CD4-positive, alpha-beta T cell (primary cell): ENCODE measurements at places on chromosomes 3 and 15.

DNA sequence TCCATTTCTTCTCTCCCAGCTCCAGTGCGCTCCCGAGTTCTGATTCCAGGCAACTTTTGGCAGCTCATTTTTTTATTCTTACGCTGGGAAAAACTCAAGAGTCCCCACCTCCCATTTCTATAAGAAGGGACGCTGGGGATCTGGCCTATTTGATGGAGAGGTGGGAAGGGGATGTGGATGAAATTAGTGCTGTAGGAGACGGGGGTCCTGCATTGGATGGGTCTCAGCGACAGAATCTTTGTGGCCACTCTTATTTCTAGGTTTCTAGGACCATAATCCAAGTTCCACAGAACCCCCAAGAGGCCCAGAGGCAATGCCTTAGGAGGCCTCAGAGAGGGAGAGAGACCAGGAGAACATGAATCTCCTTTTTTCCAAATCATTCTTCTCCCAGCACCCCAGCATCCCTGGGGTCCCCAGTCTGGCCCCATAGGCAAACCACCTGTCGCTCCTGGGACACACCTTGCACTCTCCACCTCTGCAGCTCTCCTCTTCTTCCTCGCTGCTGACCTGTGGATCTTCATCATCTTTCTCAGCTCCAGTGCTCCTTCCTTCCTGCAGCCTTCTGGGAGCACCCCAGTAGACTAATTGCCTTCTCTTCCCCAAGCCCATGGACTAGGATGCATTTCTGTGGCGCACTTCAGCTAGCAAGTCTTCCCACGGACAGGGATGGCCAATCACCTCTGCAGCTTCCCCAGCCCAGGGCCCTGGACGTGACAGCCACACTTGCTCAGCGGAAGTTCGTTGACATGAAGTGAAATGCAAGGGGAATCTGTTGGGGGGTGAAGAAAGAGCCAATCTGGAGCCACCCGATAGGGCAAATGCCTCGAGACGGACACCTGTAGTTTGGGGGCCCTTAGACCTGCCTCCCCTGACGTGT, 100.1 kb upstream of the ALDH1A3 start:
- no peak for DNase-seq
- no peaks in the 10 kb centered on the region for H3K36me3 ChIP-seq
- no peaks in the 10 kb centered on the region for H3K4me1 ChIP-seq
- H3K27ac ChIP-seq: no peak overlapping the region
- no peaks in the 10 kb centered on the region for H3K27me3 ChIP-seq

DNA sequence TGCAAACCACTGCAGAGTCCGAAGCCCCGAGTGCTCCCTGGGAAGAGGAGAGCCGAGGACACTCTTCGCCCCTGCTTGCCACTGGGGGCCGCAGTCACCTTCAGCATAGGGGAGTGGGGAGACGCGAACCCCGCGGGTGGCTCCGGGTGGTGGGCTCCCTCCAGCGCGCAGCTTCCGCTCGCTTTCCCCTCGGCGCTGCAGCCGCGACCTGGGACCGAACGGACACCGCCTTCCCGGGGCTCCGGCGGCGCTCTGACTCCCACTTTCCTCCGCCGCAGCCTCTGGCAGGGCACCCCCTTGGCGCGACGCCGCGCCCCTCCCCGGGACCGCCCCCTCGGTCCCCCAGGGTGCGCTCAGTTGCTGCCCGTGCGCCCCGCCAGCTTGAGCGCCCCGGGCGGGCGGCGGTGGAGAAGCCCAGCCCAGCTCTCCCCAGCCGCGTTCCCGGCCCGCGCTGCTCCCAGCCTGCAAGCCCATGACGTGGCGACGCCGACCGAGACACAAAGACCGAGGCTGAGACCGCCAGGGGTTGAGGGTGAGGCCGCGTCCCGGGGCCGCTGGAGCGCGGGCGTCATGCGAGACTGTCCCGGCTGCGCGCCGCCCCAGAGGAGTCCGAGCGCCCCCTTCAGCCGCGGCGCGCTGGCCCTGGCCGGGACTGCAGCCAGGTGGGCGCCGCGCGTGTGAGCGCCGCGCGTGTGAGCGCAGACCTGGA, at the start of gene MINAR1:
Gene MINAR1, plus strand, starts transcription at position 701 of the 709 bp plus-strand sequence. CDS start 23,812 bp downstream, outside the sequence.
- no peak within 1 kb of the TSS for H3K4me3 ChIP-seq
- peaks cover 3% of the 10 kb centered on the region for H3K4me1 ChIP-seq
- no peaks in the 10 kb centered on the region for H3K36me3 ChIP-seq
- peaks cover 50% of the 10 kb centered on the region for H3K27me3 ChIP-seq
- no peak within 1 kb of the TSS for H3K27ac ChIP-seq

DNA sequence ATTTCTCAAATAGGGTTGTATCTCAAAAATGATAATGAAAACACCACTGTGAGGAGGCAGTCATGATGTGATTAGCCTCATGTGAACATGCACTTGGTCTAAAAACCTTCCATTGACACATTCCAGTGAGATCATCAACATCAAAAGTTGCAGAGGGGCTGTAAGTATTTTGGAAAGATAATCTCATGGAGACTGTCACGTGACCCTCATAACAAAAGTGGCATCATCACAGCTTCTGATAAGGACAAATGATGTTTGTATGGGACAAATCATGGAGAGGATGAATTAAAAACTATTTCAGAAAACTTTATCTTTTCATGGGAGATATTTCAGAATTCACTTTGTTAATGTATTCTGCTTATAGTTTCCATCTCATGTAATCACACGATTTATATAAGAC, 203.1 kb upstream of the NDN start:
- no peak overlapping the region for H3K27ac ChIP-seq
- no peak overlapping the region for H3K4me3 ChIP-seq
- DNase-seq: no peak
- H3K27me3 ChIP-seq: no peaks in the 10 kb centered on the region
- no peaks in the 10 kb centered on the region for H3K36me3 ChIP-seq

DNA sequence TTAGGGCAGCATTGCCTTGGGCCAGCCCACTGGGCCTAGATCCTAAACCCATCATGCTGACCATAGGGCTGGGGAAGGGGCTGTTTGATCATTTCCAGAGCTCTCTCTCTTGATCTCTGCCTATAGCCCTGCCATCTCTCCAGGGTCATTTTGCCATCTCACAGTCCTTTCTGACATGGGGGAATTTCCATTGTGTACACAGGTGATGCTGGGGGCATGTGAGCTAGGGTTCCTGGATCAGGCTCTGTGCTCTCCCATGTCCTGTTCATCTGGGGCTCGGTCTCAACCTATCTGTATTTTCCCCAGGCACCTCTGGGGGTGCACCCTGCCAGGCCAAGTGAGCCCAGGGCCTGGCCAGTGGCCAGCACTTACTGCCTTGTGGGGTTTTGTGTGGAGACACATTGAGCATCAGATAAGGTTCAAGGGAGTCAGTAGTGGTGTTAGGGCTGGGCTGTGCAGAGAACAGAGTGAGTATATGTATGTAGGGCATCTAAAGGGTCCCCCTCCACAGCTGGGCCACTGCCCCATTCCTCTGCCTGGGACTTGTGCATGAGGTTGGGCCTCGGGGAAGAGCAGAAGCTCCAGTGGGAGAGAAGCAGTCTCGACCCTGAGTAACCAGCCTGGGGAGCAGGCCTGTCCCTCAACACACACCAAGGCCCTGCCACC, 25.7 kb upstream of the APEH start:
- no peaks in the 10 kb centered on the region for H3K36me3 ChIP-seq
- no peak overlapping the region for H3K27ac ChIP-seq
- DNase-seq: no peak
- no peak overlapping the region for H3K4me3 ChIP-seq
- H3K27me3 ChIP-seq: no peaks in the 10 kb centered on the region
- H3K4me1 ChIP-seq: no peaks in the 10 kb centered on the region

DNA sequence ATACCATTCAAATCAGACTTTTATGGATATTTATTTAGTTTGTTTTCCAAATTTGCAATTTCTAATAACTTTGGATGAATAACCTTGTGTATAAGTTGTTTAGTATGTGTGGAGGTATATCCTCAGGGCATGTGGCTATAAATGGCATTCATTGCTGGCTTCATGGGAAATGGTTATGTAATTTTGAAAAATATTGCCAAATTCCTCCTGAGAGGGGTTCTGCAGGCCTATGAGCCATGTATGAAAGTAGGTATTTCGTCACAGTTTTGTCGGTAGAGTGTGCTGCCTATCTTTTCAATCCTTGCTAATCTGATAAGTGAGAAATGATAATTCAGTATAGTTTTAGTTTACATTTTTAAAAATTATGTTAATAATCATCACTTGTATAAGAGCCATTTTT, 256.4 kb upstream of the ZNF385D start:
- DNase-seq: no peak
- no peaks in the 10 kb centered on the region for H3K36me3 ChIP-seq
- H3K27ac ChIP-seq: no peak overlapping the region
- H3K4me3 ChIP-seq: no peak overlapping the region
- no peaks in the 10 kb centered on the region for H3K27me3 ChIP-seq
- H3K4me1 ChIP-seq: no peaks in the 10 kb centered on the region

GRCh38 chr15:33587773-33588172, 277.0 kb downstream of the RYR3 start:
- H3K27ac ChIP-seq: no peak overlapping the region
- no peak for DNase-seq
- H3K36me3 ChIP-seq: no peaks in the 10 kb centered on the region
- H3K27me3 ChIP-seq: no peaks in the 10 kb centered on the region
- no peaks in the 10 kb centered on the region for H3K4me1 ChIP-seq

- no peak overlapping the region for H3K27ac ChIP-seq
- no peak overlapping the region for H3K4me3 ChIP-seq
- peaks cover 21% of the 10 kb centered on the region for H3K36me3 ChIP-seq
- H3K27me3 ChIP-seq: no peaks in the 10 kb centered on the region
- peaks cover 24% of the 10 kb centered on the region for H3K4me1 ChIP-seq
- DNase-seq: no peak
Observed at GRCh38 chr15:25780479-25781255, 82.5 kb downstream of the ATP10A start.

DNA sequence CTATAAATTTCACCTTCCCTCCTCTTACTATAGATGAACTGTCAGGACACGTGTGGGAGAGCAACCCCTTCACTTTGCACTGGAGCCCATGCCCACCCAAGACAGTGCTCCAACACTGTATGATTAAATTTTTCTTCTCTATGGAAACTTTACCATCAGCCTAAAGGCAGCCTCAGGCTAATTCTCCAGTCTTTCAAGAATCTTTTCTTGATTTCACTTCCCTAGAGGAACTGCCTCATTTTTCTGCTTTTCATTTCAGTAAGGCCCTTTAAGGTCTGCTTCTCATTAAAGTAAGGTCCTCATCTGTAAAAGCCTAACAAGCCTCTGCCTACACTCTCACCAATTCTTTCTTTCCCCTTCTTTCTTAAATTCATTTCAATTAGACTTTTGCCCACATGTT, 137.3 kb downstream of the KCNMB2 start:
- H3K27ac ChIP-seq: no peak overlapping the region
- H3K4me1 ChIP-seq: no peaks in the 10 kb centered on the region
- H3K4me3 ChIP-seq: no peak overlapping the region
- H3K27me3 ChIP-seq: no peaks in the 10 kb centered on the region
- H3K36me3 ChIP-seq: no peaks in the 10 kb centered on the region

DNA sequence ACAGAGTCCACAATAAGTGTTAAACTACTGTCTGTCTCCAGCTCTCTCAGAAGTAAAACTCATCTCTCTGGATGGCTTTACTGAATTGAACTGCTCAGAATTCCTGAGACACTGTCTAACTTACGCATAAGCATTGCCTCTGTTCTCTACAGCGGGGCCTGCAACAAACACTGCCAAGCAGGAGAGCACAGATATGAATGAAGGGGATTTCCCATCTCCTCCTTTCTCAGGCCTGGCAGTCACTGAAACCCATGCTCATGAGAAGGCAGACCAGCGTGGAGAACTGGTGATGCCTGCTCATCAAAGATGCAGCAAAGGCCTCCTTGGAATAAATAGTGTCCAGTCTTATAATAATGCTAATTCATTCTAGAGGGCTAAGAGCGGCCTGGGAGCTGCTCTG, 10.3 kb downstream of the RASGRP1 start:
- H3K27ac ChIP-seq: peak overlapping the region; percentile 36
- DNase-seq: peak; percentile 40

DNA sequence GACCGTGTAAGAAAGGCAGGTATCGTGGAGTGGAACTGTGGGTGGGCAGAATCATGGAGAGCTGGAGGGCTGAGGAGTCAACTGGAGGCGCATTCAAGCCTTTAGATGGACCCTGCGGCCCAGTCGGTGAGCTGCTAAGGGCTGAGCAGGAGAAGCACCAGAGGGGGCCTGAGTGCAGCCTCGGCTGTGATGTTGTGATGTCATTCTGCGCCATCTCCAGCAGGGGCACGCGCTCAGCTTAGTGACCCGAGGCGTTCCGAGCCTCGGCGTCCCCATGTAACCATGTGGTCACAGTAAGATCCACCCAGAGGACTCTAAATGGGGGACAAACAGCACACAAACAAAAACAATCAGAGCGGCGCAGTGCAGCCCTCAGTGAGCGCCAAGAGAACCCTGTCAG, 76.8 kb downstream of the VGLL4 start:
- H3K36me3 ChIP-seq: peaks cover 54% of the 10 kb centered on the region
- no peak overlapping the region for H3K4me3 ChIP-seq
- H3K27ac ChIP-seq: no peak overlapping the region
- H3K4me1 ChIP-seq: no peaks in the 10 kb centered on the region

DNA sequence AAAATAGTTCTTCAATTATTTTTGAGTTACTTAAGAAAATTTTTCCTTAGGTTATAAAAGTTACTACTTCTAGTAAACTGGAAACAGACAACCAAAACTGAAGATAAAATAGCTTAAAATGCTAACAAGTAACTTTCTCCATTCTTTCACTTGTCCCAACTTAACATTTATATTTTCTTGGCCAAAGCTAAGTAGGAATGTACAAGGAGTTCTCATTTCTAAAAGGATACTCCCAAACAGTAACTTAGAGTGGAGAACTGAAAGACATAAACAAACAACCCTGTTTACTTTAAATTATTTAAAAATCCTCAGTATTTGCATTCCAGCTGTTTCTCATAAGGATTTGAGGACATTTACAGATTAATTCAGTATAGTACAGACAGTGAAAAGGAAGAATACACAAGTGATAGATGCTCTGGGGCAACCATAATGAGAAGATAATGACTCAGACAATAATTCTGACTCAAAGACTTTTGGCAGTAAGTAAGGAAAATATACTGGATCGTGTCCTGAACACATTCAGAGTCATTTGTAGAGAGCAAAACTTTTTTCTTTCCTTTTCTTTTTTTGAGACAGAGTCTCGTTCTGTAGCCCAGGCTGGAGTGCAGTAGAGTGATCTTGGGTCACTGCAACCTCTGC, 29.2 kb upstream of the ANXA2 start:
- peaks cover 25% of the 10 kb centered on the region for H3K36me3 ChIP-seq
- H3K27ac ChIP-seq: no peak overlapping the region
- no peak for DNase-seq
- H3K4me1 ChIP-seq: no peaks in the 10 kb centered on the region
- no peak overlapping the region for H3K4me3 ChIP-seq
- no peaks in the 10 kb centered on the region for H3K27me3 ChIP-seq

- no peak overlapping the region for H3K4me3 ChIP-seq
- no peaks in the 10 kb centered on the region for H3K4me1 ChIP-seq
- H3K36me3 ChIP-seq: no peaks in the 10 kb centered on the region
- H3K27me3 ChIP-seq: no peaks in the 10 kb centered on the region
- DNase-seq: no peak
Observed at GRCh38 chr15:69272139-69272538, 26.6 kb upstream of the PAQR5 start.
